Lower lobe of right lung (tissue), 2 donors: ENCODE measurements at places on chromosomes 16 and 17.

- no peak for DNase-seq
Observed at GRCh38 chr16:85341972-85342695, 229.9 kb upstream of the CIBAR2 start.

- no peak for DNase-seq
Observed at GRCh38 chr16:19184823-19185509, 16.9 kb downstream of the SYT17 start.

- DNase-seq: no peak
Observed at GRCh38 chr17:45824475-45824874, 20.2 kb upstream of the SPPL2C start.

DNA sequence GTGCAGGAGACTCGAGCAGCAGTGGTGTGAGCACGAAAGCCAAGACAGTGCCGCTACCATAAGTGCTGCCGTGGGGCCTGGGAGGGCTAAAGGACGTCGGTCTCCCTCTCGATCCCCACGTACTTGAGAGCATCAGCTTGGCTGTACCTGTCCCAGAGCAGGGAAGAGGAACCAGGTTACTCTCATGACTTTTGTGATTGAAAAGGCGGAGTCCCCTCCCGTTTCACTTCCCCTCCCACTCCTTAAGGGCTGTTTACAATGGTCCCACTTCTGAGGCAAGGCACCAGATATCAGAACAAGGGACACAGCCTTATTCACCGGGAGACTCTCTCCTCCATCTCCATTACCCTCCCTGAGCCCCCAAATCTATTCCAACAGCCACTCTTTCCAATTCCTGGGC is 20.1 kb downstream of the CNTNAP1 start:
- no peak for DNase-seq

DNA sequence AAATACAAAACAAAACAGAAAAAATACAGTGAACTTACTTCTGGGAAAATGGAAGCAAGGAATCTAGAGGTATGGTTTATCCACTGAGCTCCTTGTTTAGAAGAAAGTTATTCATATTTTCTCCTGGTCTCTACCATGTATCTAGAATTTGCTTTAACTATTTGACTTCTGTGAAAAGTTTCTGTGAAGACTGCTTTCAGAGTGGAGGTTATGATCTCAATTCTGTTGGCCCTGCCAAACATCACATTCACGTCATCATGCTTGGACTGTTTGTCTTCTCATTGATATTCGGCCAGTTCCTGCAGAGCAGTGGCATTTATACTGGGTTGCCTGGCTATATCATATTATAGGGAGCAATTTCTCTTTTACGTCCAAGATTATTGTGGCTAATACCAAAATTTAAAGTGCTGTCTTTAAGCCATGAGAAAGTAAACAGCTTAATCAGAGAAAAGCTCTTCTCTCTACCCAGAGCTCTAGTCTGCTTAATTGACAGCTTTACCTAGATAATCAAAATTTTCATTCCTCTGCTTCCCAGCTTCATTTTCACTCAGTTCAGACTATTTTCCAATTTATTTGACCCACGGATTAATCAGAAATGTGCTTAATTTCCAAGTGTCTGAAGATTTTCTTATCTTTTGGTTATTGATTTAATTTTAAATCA is at the start of gene ABCA8:
TSS of gene ABCA8 (minus strand) at position 212 of the 661 bp plus-strand sequence. CDS start 13,358 bp downstream, outside the sequence.
- DNase-seq: no peak

- no peak for DNase-seq
Observed at GRCh38 chr16:65671071-65671470, 549.2 kb upstream of the CDH11 start.

DNA sequence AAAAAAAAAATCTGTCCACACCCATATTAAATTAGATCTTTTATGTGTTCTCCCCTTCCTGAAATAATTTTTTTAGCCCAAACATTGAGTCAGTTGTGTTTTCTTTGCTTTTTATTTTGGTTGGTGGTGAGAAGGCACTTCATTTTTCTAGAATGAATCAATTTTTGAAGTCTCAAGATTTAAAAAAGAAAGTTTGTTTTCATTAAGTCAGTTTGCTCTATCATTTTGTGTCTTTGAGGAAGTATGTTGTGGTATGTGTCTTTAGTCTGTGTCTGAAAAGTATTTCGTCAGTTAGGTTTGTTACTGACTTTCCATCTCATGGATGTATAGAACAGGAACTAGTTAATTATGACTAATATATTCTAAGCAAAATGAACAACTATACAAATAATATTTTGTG is 3.8 kb downstream of the IGF2BP1 start:
- no peak for DNase-seq
